ENCODE measurements at places on chromosomes 6 and 20.
A peak's percentile ranks its signal among the peaks of the same experiment; 100 is the strongest.

DNA sequence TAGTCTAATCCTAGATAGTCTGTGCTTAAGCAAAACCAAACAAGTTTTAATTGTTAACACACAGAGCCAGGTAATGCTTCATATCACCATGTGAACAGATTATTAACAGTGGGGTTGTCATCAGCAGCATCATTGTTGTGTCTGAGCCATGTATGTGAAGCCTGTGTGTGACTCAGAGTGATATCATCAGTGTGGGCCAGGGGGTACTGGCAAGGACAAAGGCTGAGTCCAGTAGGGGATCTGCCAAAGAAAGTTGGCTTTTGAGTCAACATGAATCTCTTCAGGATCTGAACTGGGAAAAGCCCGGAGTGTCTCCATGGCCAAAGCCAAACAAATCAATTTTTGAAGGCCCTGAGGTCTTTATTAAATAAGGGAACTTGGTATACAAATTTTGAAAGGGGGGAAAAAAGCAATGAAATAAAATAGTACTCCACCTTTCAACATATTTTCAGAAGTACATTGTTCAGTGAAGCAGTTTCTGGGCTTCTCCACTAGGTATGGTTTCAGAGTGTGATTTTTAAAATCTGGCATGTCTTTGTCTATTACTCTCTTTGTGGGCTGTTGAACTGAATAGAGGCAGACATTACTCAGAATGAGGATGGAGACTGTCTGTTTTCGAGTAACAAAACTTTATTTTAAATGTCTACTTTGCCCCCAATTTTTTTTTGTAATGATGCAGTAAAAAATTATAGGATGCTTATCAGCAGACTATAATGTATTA lies 444.2 kb upstream of the JAG1 start:
- peak; percentile 94 for DNase-seq

DNA sequence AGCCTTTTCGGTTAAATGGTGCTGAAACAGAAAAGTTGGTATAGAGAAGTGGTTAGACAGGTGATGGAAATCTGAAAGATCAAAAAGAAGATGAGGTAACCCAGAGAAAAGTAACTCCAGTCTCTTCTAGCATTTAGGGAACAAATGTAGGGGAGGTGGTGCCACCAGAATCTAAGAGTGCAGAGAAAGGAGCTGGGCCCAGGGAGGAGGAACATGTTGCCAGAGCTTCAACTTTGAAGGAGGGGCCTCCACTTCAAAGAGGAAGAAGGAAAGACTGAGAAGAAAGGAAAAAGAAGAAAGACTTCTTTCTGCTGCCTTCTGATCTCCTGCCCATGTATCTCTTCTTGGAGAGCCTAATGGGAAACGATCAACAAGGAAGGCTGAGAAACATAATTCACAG lies 23.5 kb upstream of the ATRN start:
- no peak for DNase-seq

GRCh38 chr20:45695496-45695895 lies 6.3 kb upstream of the WFDC13 start:
- DNase-seq: no peak

DNA sequence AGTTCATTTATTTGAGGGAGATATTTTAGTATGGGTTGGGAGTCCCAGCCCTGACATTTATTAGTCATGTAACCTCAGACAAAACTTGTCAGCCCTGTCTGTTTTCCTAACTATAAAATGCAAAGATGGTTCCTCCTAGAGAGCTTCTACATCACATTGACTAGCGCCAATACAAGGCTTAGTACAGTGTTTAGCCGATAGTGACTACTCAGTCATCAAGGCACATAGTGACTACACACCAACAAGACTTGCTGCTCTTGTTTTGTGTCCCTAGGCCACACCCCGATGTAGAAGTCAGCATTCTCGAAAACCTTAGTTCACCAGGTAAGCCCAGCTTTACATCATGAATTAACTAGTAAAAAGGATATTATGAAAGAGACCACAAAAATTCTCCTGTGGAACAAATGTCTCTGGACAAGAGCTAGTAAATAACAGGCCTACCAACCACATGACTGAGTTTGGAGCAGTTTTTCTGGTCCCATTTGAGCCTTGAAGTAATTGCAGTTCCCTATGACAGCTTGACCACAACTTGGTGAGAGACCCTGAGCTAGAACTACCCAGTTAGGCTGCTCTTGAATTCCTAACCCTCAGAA lies 68.8 kb downstream of the PFDN4 start:
- no peak for DNase-seq

DNA sequence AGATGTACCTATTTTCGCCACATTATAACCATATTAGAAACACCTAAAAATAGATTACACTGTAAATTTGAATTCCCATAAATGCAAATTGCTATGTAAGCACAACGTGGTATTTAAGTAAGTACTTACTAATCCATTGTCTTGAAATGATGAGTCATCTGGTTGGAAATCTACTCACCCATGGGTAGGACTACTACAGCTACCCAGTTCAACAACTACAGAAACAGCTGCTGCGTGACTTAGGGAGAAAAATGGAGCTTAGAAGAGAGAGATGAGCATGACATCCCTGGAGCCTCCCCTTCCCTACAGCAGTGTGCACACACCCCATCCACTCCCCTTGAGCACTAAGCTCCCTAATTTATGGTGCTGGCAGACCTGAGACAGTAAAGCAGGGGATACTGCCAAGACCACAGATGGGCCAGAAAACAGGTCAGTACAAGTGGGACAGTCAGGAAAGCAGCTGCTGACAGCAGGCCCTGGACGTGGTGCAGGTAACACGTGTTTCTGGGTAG lies 26.9 kb downstream of the RRAGD start:
- DNase-seq: peak; percentile 41

- no peak for DNase-seq
These were observed 106.9 kb downstream of the JPH2 start for GRCh38 chr20:44080064-44080463.

- peak; percentile 61 for DNase-seq
These were observed 46.9 kb downstream of the PDE10A start for GRCh38 chr6:165616116-165616515.

DNA sequence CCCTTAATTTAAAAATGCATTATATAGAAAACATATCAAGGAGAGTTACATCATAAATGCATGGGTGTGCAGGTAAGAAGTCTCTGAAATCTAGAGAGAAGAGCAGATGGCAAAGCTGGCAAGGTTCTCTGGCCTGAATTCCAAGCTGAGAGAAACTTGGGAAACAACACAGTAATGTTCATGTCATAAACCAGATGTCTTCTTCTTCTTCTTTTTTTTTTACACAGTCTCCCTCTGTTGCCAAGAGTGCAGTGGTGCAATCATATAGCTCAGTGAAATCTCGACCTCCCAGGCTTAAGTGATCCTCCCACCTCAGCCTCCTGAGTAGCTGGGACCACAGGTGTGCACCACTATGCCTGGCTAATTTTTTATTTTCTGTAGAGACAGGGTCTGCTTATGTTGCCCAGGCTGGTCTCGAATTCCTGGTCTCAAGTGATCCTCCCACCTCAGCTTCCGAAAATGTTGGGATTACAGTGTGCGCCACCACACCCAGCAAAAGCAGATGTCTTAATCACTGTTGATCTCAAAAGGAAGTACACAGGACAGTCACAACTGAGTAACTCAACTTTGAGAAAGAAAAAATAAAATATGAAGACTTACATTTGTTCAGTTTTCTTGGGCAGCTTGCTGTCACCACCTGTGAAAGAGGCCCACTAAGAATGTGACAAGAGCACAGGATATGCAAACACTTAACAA lies 77.3 kb downstream of the DNAAF9 start:
- DNase-seq: no peak

DNA sequence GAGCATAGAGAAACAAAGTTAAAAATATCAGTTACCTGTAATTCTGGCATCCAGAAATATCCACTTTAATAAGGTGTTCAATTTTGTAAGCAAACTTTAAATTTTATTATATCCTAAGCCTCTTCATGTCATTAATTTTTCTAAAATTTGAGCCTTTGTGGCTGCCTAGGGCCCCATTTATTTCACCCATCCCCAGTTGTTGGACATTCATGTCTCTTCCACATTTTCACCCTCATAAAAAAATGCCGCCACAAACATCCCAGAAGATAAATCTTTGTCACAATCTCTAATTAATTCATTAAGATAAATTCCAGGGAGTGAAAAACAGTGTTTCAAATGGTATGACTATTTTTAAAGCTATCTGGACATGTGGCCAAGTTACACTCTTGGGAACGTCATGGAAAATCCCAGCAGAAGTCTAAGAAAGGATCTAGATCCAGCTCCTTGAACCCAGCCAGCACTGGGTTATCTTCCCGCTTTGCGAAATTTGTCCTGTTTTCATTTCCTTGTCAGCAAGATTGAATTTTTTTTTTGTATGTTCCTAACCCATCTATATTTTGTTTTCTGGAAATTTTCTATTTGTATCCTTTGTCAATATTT lies 97.2 kb downstream of the TMEM242 start:
- peak; percentile 46 for DNase-seq

DNA sequence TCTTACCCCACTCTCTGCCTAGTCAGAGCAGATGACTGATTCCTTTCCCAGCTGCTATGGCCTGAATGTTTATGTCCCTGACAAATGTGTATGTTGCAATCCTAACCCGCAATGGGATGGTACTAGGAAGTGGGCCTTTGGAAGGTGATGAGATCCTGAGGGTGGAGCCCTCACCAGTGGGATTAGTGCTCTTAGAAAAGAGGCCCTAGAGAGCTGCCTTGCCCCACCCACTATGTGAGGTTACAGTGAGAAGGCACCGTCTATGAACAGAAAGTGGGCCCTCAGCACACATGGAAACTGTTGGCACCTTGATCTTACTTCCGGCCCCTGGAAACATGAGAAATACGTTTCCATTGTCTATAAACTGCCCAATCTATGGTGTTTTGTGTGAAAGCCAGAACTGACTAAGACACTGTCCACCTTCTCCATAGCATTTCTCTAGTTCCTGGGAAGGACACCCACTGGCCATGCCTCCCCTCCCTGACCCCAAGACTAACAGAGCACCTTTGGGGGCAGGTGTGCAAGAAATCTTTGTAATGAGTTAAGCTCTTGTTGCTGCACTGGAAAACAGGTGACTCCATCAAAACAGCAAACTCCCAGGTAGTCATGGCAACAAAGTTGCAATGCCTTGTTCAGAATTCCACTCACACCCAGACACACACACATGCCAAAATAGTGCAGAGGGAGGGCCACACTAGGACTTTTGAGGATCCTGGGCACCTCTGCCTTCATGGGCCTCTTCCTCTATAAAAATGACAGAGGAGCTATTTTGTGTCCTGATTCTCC lies 16.2 kb downstream of the GABRR2 start:
- peak; percentile 11 for DNase-seq

GRCh38 chr6:76771059-76771634 lies 692.1 kb downstream of the HTR1B start:
- no peak for DNase-seq

GRCh38 chr6:141139461-141139860 lies 993.3 kb upstream of the GJE1 start:
- DNase-seq: no peak

GRCh38 chr6:45986746-45987274 lies 28.9 kb downstream of the CLIC5 start:
- DNase-seq: no peak

DNA sequence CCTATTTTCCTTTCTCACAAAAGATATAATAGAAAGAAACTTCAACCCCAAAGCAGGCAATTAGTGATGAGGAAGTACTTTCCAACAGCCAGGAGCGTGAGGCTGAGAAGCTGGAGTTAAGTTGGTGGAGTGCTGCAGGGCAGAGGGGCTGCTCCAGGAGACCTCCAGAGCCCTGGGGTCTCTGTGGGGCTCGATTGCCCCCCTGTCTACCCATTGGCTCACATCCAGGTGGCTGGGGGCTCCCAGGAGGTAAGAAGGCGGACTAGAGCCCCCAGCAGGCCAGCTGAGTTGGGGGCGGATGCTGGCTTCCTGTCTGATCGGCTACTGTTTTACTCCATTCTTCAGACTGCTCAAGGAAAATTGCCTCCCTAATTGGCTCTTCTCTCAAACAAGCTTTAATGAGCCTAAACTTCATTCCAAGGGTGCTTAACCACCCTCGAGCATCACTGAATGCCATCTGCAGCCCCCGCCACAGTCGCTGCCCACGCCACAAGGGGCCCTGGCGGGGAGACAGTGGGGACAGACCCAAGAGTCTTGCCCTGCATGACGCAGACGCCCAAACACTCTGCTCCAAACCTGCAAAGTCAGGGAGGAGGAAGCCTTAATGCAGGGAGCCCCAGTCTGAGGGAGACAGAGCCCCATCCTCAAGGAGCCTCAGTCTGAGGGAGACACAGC lies 78.6 kb downstream of the MDGA1 start:
- DNase-seq: no peak

- DNase-seq: no peak
These were observed 47.0 kb downstream of the CARMIL1 start for GRCh38 chr6:25326126-25326525.

DNA sequence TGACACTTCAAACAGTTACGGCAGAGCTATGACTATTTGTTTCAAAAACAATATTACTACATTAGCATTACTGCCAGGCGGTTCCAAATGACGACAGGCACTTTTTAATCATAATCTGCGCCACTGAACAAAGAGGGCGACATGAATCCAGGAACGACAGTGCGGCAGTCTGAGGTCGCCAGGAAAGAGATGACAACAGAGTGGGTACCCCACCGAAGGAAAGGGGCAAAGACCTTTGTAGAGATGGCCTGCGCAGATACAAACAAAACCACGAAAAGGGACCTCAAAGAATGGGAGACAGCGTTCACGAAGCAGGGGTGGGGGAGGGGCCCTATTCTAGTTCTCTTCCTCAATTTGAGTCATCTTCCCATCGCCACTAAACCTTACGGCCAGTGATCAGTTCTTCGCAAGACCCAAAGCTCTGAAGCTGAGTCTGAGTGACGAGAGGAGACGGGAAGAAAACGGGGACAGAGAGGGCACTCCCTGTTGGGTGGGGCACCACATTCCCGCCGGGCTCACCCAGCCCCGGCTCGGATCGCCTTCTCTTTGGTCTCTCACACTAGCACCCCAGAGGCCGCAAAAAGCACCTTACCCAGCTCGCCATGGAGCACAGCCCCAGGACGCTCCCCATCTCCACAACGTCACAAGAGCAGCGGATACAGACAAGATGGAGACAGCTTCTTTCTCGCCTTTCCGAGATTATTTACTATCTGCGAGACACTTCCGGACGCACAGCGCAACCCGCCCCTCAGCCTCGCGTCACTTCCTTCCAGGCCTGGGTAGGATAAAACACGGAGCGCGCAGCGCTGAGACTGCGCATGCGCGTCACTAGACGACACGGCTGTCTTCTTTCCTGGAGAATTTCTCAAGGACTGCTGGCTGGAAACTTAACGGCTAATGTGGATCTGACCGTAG lies at the start of gene SERINC1:
Gene SERINC1 (minus strand): TSS at position 701 of the 915 bp plus-strand sequence. CDS start 70 bp downstream, at position 631.
- peak; percentile 94 for DNase-seq

GRCh38 chr6:40599555-40599954 lies 12.4 kb upstream of the LRFN2 start:
- DNase-seq: no peak

GRCh38 chr20:61185841-61186601 lies 66.0 kb upstream of the CDH4 start:
- peak; percentile 95 for DNase-seq

- DNase-seq: no peak
These were observed 134.2 kb upstream of the IFNGR1 start for GRCh38 chr6:137353346-137353745.

DNA sequence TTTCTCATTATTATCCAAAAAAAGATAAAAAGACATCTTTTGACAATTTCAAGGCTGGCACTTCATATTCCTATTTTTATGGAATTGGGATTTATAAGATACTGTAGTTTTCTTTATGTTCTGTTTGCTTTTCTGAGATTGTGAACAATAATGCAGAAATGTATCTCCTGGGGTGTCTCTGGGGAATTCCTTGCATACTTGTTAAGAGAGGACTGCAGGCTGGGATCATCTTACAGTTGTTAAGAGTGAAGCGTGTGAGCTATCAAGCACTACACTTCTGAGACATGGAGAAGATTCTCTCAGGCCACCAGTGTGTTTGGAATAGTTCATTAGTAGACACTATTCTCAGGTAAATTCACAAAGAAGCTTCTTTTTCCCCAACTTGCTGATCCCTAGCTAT lies 963.3 kb upstream of the GJE1 start:
- peak; percentile 96 for DNase-seq
